Skeletal muscle cell (primary cell): ENCODE measurements at places on chromosomes 4 and X.

- DNase-seq: peak; percentile 89
Observed at GRCh38 chr4:87895964-87896621, 63.3 kb downstream of the MEPE start.

GRCh38 chr4:100076753-100077152, 113.5 kb downstream of the DDIT4L start:
- DNase-seq: no peak

DNA sequence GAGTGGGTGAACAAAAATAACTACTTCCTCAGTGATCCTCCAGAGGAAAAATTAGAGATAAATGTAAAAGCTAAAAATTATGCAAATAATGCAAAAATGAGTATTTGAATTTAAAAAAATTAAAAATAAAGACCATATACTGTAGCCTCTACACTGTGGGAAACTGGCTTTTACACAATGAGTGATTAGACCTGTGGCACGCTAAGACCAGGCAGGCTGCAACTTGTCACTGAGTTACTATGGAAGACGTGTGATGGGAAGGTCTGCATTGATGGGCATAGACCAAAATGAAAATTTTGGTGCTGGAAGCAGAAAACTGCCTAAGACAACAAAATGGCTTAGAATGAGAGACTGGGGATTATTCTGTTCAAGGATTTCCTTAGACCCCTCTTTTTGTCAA, 30.2 kb downstream of the BTC start:
- DNase-seq: no peak

GRCh38 chr4:177119021-177119471, 190.6 kb upstream of the NEIL3 start:
- peak; percentile 33 for DNase-seq

GRCh38 chr4:6845574-6845973, 63.0 kb downstream of the KIAA0232 start:
- no peak for DNase-seq

GRCh38 chr4:148514581-148514980, 72.4 kb upstream of the NR3C2 start:
- no peak for DNase-seq

- DNase-seq: no peak
Observed at GRCh38 chr4:24836661-24837242, 41.4 kb downstream of the SOD3 start.

DNA sequence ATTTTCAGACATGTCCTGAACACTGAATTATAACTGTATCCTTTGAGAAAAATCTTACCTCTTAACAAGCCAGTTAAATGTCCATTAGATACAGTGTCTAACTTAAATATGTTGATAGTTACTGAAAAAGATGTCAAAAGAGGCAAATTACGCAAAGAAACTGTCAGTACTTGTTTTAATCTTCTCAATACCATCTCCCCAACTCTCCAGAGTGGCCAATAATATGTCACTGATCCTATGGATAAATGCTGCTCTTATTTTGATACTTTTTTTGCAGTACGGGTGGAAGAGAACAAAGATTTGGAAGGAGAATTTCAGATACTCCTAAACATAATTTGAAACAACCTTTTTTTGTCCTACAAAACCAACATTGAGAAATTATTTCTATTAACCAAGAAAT, 192.7 kb downstream of the CBR4 start:
- DNase-seq: no peak

- DNase-seq: no peak
Observed at GRCh38 chr4:120841580-120841979, 80.9 kb downstream of the PRDM5 start.
